NCI-H1092 treated with DMSO at 0.1 percent for 48 hours (cell line): ENCODE measurements at places on chromosomes 2 and 18.

- no peak for DNase-seq
Measured at GRCh38 chr18:3179430-3180089, 40.2 kb downstream of the MYOM1 start.

GRCh38 chr2:172860336-172860707, 124.7 kb downstream of the RAPGEF4 start:
- no peak for DNase-seq

DNA sequence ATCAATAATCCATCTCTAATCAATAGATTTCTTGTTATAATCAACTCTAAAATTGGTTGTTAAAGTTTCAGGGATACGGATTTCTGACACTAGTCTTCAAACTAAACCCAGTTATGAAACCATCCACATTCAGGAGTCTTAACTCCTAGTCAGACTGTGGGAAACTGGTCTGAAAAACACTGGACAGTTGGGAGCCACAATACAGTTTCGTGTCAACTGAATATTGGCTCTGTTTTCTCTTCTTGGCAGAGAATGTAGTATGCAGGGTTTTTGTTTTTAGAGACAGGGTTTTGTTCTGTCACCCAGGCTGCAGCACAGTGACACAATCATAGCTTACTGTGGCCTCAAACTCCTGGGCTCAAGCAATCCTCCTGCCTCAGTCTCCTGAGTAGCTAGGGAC, 123.1 kb downstream of the RTTN start:
- no peak for DNase-seq

GRCh38 chr2:176508374-176508773, 239.1 kb downstream of the MTX2 start:
- DNase-seq: no peak

GRCh38 chr2:24352664-24353063, 7.7 kb downstream of the ITSN2 start:
- no peak for DNase-seq

GRCh38 chr2:98577313-98577712, 31.0 kb downstream of the COA5 start:
- DNase-seq: no peak
